LHCN-M2 (cell line): ENCODE measurements at places on chromosomes 3 and 15. TPM values are rescaled to one million over a fixed set of nuclear protein-coding genes. Genes with fewer than 3 reads are reported as not detected.

DNA sequence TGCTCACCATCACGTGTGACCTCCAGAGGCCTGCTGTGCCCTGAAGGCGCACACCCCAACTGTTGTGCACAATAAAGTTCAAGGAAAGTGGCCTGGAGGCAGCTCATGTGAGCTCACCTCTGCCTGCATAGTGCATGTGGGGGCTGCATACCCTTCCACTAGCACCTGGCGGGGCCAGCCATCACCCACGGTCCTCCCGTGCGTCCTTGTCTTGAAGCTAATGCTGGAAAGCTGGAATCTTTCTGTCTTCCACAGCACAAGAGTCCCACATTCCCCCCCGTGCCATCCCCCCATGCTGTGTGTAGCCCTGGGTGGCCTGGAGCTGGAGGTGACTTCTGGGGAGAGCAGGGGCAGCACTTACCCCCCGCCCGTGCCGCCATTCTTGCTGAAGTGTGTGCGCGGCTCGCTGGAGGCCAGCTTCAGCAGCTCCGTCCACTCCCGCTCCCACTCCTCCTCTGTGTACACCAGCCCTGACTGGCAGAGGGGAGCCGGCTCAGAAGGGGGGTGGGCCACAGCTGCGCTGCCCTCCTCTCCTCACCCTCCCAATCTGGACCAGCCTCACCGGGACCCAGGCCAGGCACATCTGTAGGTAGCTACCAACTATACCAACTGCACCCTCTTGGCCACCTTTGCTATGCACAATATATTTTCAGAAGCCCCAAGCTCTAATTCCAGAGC is 199.5 kb downstream of the KLF13 start:
- DNase-seq = no peak

DNA sequence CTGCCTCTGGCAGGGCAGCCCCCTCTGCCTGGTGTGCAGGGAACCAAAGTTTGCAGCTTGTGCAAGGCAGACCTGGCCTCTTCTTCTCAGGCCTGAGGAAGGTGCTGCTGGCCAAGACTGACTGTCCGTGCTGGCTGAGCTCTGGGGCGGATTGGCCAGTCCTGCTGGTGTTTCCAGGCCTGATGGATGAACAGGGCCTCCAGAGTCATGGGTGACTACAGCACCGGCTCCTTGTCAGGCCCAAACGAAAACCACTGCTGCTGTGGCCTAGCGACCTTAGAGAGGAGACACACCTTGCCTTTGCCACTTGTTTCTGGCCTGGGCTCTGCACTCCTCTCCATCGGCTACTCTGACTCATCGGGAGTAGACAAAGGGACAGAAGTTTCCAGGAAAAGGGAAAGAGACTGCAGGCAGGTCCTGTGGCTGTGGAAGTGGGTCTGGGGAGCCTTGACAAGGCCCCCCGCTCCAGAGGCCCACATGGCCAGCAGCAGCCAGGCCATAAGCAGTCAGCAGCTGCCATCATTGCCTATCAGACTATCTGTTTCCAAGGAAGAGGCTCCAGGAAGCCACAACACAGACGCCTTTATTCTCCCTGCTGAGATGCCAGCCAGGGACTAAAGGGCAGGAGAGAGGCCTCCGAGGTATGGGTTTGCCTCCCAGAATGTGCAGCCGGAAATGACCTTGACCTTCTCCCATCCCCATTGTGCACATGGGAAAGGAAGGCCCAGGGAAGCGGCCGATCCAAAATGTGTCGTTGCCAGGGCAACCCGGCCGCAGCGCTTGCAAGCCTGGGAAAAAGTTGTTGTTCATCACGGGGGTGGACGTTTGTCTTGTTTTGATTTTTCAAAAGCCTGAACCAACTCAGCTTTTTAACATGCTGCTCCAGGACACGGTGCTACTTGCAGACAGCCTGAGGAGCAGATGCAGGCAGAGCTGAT is 160.5 kb downstream of the CHSY1 start:
- no peak for DNase-seq

- DNase-seq = no peak
Observed at GRCh38 chr3:12352755-12353154, 63.9 kb downstream of the PPARG start.

The FYTTD1 gene
- 46.9 and 60.0 TPM in 2 replicates for total RNA-seq

DNA sequence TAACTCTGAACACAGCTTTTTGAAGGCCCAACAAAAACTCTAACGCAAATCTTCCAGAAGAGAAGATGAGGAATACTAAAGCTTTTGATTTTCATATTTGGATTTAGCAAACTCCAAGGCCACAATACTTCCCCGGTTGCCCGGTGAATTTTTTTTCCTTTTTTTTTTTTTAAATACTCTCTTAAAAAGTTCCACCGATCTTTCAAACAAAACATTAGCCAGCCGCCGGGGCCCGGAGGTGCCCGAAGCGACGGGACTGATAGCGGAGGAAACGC is 2.3 kb downstream of the FOXL2 start:
- no peak for DNase-seq

DNA sequence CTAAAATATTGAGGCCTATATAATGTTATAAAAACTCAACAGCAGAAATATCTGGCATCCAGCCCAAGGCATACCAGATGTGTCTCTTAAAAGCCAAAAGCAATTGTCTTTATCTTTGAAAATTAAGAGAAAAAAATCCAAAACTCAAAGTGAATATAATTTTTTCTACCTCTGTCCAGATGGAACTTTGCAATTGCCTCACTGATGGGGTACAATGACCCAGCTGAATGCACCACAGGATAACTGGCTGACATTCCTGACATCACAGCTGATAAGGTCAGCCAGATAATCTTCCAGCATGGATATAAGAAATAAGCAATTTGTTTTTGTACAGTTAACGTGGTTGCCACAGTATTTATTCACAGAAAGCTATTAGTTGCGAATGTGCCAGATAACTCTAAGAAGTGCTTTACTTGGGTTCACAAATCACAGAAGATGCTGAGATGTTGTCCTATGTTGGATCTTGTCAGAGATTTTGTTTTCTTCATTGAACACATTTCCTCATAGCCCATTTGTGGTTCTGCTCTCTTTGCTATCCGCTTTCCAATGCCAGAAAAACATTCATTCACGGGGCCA is 566.9 kb upstream of the CCDC54 start:
- DNase-seq = peak; percentile 37

DNA sequence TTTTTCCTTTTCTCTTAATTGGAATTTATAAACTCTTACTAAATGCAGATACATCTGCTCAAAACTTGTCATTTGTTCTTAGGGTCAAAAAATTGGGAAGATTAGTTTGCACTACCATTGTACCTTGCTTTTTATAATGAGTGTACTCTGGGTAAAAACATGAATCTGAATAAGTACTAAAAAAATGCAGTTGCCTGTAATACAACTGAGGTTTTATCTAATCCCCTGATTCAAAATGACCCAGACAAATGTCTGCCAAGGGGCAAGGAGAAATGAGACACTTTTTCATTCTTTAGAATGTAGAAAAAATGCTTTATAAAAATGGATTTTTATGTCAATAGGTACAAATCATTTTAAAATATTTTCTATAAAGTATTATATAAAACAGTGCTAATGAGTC is 42.4 kb downstream of the RASA2 start:
- peak; percentile 51 for DNase-seq

DNA sequence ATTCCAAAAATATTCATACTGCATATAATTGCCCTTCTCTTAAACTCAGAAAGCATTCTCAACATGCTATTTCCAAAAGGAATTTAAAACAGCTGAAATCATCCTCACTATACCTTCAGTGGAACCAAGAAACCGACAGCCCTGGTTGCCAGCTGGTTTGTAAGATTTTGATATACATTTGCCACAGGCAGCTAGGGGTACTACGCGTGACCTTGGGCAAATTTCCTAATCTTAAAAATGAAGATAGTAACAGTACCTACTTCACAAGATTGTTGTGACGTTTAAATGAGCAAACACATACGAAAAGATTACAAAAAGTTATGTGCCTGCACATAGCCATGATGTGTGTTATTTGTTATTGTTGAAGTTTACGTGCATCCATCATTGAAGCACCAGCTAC is 7.3 kb downstream of the C3orf70 start:
- no peak for DNase-seq

DNA sequence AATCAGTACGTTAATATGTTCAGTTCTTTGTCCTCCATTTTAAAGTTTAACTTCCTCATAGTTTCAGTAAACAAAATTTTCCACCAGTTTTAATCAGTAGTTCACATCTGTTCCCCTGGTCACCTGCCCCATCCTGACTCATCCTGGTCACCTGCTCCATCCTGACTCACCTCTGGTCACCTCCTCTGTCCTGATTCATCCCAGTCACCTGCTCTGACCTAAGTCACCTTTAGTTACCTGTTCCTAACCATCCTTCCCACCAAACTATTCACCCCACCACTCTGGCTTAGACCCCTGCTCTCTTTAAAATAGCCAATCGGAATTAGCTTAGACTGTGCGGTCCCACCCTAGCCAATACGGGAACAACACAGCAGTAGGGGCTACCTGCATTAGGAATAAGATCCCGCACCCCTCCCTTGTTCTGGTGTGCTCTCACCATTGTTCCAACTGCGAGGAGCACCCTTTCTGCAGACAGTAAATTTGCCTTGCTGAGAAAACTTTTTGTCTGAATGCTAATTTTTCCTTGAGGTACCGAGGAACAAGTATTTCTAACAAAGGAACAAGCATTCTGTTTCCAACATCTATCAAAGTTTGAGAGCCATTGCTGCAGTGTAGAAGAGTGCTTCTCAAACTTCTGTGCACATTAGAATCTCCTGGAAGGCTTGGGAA is 169.3 kb downstream of the ADAMTS17 start:
- no peak for DNase-seq

GRCh38 chr3:32384938-32385337 is 6.7 kb upstream of the CMTM7 start:
- peak; percentile 43 for DNase-seq

The NR1I2 gene
- total RNA-seq = not detected in 2 replicates

The NPAP1 gene
- total RNA-seq = not detected in 2 replicates

The CFAP100 gene
- total RNA-seq = not detected in 2 replicates

The EBLN2 gene
- 2.8 and 3.7 TPM in 2 replicates for total RNA-seq

DNA sequence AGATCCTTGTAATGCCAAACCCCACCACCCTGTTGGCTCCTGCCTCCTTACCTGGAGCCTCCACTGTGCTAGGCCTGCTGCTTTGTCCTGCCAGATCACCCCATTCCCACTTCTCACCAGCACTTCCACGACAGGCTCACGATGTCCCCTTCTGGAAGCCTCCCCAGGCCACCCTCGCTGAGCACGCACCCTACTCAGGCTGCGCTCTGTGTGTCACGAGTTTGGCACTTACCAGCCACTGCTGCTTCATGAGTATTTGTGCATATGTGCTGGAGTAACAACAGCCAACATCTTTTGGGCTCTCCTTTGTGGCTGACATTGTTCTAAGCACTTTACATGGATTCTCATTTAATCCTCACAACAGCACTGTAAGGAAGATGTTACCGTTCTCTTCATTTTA is 58.1 kb downstream of the PDIA5 start:
- DNase-seq = no peak

DNA sequence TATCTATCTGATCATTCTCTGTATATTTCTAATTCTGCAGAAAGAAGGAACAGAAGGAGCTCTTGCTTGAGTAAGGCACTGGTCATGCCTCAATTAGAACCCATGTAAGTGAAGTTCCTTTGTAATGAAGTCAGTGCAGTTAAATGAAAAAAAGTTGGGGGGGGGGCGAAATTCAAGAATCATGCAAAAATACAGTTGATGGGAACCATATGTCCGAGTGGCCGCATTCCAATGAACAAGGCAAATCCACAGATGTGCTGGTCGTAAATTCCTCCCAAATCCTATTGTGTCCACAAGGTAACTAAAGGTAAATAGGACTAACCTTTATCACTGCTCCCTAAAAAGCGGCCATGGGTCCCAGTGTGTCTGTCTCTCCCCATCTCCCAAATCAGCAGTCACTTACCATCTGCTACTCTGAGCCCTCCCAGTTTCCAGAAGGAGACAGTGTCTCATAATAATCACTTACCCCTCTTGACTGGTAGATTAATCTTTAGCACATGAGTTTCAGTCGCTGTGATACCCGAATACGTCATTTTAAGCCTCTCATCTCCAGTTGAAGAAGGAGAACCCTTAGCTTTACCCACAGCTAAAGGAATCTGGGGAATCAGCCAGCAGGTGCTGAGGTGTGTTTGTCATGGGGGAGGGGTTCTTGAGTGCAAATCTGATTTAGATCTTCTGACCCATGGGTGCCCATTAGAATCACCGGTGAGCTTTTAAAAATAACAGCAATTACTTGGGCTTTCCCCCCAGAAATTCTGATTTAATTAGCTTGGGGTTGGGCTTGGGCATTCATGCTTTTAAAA is 56.3 kb upstream of the EPHB3 start:
- DNase-seq = no peak

DNA sequence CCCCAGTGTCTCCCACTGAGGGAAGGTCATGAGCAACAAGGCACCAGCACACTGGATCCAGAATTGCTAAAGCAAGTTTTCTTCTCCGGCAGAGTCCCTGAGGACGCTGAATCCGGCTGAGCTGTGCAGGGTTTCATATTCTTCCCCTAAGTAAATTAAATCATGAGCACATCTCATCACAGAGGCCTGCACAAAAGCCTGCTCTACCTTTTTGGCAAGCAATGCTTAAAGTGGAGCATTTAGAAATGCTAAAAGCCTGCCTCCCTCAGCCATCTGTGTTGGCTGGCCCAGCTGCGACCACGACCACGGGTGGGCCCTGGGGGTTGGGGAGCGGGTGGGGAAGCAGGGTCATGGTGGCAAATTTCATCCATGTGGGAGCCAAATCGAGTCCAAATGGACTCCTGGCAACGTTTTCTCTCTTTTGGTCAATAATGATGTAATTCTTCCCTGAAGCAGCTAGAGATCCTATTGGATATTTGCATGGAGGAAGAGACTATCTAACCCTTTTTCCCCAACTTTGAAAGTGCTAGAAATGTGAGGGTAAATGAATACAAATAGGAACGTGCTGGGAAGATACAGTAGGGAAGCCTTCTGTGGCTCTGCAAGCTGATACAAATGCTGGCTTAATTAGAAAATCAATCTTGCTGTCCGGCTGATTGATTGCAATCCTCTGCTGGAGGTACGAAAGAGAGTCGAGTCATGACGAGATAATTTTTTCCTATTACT is 532.8 kb upstream of the TBL1XR1 start:
- no peak for DNase-seq

GRCh38 chr3:69806735-69807438 is 67.6 kb downstream of the MITF start:
- peak; percentile 23 for DNase-seq

The EOMES gene
- not detected in 2 replicates for total RNA-seq

DNA sequence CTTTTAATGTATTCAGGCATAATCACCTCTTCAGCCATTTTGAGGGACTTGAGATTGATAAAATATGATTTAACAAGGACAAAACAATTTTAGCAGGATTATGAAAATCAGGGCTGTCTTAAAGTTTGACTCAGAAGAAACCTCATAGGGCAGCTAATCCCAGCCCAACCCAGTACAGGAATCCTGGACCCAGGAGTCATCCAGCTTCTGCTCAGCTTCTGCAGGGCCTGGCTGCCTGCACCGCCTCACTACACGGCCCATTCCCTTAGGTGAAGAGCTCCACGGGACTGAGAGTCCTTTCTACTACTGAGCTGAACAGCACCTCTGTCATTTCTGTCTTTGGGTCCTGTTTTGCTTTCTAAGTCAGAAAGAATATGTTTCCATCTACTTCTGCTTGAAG is 37.5 kb downstream of the ARHGAP31 start:
- peak; percentile 44 for DNase-seq
